ENCODE measurements at places on chromosomes 13 and 19.

DNA sequence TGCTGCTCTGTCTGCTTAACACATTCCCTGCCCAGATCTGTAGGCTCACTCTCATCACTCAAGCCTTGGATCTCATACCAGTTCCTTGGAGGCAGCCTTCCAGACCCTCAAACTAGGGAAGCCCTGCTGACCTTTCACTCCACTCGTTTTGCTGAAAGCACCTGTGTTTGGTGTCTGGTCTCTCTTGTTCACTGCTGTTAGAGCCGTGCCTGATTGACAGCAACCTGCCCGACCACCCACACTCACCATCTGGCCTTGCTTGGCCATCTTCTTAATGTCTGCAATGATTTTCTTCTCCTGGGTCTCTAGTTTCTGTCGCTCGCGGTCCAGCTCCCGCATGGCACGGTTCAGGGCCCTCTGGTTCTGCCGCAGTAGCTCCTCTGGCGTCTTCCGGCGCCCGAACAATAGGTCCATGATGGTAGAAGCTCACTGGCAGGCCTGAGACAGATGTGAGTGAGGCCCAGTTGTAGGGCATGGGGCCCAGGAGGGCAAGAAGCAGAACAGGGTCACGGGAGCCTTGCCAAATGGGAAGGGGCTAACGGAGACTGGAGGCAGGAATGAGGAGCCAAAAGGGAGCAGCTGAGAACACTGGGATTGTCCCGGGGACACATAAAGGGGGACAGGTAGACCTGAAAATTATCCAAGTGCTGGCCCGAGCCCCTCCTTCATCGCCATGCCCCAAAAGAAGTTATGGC is 959 bp downstream of the CHMP2A start:
- no peak for DNase-seq

- DNase-seq, result no peak
Measured at GRCh38 chr19:294341-294945, 3.2 kb upstream of the PLPP2 start.

- DNase-seq, result peak; percentile 58
Measured at GRCh38 chr19:43532571-43532961, 422 bp upstream of the ZNF575 start.

DNA sequence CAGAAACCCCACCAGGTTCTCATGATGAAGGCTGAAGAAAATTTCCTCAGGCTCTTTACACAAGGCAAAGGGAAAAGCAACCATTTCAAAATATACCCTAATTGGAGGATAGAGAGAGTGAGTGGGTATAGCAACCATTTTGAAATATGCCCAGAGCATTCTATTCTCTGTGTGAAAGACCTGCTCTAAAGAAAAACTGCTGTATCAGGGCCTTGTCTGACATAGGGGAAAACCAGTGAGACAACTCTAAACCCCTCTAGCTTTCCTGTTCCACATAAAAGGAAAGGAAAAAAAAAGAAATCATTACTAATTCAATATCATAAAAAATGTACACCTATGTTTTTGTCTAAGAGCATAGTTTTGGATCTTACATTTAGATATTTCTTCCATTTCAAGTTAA is 42.3 kb downstream of the TPTE2 start:
- DNase-seq, result no peak

- DNase-seq, result no peak
Measured at GRCh38 chr13:76723551-76724232, 162.5 kb downstream of the KCTD12 start.

- DNase-seq, result no peak
Measured at GRCh38 chr13:93226065-93226622, 463 bp upstream of the GPC6 start.

GRCh38 chr13:45830121-45830520 is 21.4 kb downstream of the SIAH3 start:
- DNase-seq, result no peak

GRCh38 chr13:52925775-52926285 is 77.4 kb upstream of the PCDH8 start:
- no peak for DNase-seq

- DNase-seq, result peak; percentile 47
Measured at GRCh38 chr19:46818812-46819211, 30.4 kb upstream of the SLC1A5 start.

All from PC-9 (cell line).